ENCODE measurements at places on chromosomes 11 and 22.

DNA sequence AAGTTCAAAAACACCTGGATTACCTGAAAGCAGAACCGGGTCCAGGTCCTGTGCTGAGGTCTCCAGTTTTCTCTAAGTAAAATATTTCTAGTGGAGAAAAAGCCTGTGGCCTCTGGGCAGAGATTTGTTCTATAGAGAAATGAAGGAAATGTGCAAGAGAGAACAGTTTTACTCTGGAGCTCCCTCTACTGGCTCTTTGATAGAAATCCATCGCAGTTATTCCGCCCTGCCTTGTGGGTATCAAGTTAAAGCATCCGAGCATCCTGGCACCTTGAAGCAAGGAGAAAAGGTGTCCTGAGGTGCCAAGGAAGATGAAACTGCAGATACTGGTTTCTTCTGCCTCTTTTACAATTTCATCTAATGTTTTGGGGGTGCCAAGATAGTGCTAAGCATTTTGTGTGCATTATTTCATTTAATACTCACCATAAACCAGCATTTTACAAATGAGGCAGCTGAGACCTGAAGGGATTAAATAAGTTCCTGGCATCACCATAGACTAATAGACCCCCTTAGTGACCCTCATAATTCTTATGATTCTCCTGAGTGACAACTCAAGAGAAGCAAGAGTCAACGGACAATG, 113.1 kb upstream of the HSD17B12 start:
- DNase-seq: no peak

DNA sequence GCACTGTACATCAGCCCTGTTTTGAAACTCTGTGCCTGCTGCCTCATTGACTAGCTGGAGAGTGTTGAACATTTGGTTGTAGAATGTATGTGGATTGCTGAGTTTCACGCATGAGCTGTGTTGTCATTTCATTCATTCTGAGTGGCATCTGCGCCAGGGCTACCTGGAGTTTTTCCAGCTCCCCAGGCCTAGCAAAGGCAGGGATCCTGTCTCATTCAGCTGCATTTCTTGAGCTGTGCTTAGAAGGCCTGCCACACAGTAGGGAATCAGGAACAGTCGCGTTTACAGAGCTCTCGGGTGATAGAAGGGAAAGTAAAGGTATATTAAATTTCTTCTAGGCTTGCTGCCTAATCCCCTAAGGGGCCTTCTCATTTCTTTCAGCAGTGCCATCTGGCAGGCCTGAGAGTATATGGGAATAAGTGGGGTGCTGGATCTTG, 44.3 kb downstream of the PTPRJ start:
- DNase-seq: no peak

DNA sequence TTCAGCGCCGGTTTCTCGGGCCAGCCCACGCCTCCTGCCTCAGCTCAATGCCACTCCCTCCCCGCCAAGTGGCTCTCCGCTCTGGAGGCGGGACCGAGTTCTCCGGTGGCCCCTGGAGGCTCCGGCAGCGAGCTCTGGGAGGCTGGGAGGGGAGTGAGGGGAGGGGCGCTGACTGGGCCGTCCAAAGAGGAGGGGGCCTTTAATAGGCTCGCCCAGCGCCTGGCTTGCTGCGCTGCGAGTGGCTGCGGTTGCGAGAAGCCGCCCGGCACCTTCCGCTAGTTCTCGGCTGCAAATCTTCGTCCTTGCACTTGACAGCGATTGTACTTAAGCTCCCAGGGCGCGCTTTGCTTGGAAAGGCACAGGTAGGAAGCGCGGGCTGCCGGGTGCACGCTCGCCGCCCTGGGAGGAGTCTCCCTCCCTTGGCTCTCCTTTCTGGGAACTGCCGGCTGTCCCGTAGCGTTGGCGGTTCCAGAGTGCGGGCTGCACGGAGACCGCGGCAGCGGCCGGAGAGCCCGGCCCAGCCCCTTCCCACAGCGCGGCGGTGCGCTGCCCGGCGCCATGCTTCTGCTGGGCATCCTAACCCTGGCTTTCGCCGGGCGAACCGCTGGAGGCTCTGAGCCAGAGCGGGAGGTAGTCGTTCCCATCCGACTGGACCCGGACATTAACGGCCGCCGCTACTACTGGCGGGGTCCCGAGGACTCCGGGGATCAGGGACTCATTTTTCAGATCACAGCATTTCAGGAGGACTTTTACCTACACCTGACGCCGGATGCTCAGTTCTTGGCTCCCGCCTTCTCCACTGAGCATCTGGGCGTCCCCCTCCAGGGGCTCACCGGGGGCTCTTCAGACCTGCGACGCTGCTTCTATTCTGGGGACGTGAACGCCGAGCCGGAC, at the start of gene ADAMTS15:
Gene ADAMTS15 (plus strand): TSS at position 230 of the 894 bp plus-strand sequence. CDS start 329 bp downstream, at position 559.
- no peak for DNase-seq

- DNase-seq: no peak
Observed at GRCh38 chr11:113457784-113458183, 17.4 kb downstream of the DRD2 start.

GRCh38 chr11:59901306-59901705, 22.7 kb downstream of the OOSP3 start:
- DNase-seq: no peak

- DNase-seq: no peak
Observed at GRCh38 chr11:34214961-34215805, 109.8 kb downstream of the NAT10 start.

GRCh38 chr22:39431821-39432251, 25.0 kb upstream of the MGAT3 start:
- no peak for DNase-seq

DNA sequence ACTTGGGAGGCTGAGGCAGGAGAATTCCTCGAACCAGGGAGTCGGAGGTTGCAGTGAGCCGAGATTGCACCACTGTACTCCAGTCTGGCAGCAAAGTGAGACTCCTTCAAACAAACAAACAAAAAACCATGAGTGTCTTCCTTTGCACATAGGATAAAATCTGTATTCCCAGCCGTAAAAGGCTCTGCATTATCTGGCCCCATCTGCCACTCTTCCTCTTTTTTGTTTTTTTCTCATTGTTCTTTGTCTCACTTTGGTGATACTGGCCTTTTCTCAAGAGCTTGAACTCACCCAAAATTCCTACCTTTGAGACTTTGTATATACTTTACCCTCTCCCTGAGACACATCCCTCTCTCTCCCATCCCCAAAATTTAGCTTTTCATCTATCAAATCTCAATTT, 17.6 kb downstream of the FDX1 start:
- DNase-seq: no peak

- no peak for DNase-seq
Observed at GRCh38 chr11:96187822-96188221, 155.2 kb downstream of the MAML2 start.

DNA sequence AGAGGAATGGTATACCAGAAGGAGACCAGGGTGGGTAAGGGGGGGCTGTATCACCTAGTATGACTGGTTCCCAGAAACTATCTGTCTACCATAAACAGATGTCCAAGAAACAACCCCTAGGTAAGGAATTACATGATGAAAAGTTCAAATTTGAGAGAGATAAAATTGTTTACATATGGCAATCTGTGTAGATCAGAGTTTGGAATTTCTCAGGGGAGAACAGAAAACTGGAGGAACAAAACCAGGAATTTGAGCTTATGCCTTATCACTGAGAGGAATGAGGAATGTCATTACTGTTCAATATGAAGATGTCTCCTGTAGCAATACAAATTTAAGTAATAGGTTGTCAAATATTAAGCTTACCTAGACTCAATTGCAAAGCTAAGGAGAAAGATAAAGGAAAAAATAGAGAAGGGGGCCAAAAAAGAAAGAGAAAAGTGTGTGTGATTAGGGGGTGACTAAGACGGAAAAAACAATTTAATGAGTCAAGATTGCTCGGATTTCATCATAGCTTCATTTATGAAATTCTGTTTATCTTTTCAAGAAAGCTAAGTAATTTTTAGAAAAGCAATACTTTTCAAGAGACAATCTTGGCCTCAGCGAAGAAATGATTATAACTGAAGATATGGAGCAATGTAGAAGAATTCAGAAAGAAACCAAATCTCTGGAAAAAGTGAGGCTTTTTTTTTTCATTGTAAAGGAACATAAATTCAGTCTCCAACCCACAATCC, 117.8 kb downstream of the APOL5 start:
- DNase-seq: no peak

DNA sequence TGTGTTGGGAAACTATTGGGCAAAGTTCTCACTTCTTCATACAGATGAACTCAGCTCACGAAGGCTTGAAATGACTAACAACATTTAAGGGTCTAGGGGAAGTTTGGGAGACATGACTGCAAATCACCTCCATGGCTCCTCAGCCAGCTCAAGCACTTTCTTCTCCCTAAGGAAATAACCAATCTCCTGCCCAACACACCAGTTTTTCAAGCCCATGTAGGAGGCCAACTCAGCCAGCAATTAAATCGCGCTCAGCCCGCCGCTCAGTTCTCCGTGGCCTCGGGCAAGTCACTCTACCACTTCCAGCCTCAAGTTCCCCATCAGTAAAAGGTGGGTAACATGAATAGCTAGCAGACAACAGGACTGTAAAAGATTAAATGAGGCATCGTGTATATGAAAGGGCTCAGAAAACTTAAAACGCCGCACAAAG, 796 bp downstream of the POLDIP3 start:
- no peak for DNase-seq

DNA sequence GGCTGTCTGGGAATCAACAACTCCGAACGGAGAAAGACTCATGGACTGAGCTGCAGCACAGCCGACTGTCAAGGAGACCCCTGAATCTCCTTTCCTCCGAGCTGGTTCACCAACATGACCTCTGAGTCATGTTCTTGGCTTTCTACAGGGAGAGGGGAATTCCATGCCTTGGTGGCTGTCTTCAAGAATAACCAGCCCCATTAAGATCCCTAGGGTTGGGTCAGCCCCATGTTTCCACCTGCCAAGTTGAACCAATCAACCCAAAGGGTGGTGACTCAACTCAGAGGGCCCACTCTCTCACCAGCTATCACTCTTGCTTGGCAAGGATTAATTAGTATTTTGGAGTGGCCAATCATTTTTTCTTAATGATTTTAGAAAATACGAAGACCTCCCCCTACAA, 28.3 kb upstream of the IGSF22 start:
- no peak for DNase-seq

Data from activated effector memory CD4-positive, alpha-beta T cell treated with Interleukin-2 at 50 U/mL for 16 hours (primary cell).